ENCODE measurements at places on chromosomes 3 and 15.

GRCh38 chr3:57108684-57109083, 48.2 kb downstream of the SPATA12 start:
- no peak for DNase-seq

DNA sequence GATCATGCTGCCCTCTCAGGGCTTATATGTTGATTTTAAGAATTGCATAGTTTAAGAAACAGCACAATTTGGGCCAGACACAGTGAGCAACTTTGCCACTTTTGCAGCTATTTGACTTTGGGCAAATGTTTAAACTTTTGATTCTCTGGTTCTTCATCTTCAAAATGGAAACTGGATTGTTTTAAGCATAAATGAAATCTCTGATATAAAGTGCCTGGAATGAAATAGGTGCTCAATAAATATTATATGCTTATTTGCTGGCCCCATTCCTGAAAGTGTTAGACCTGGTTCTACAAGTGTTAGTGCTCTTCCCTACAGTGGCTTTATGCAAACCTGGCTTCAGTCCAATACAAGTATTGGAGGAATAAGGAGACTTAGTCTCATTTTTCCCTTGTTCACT, 33.1 kb upstream of the TSC22D2 start:
- no peak for DNase-seq

- no peak for DNase-seq
Observed at GRCh38 chr15:44199393-44199792, 4.3 kb upstream of the FRMD5 start.

DNA sequence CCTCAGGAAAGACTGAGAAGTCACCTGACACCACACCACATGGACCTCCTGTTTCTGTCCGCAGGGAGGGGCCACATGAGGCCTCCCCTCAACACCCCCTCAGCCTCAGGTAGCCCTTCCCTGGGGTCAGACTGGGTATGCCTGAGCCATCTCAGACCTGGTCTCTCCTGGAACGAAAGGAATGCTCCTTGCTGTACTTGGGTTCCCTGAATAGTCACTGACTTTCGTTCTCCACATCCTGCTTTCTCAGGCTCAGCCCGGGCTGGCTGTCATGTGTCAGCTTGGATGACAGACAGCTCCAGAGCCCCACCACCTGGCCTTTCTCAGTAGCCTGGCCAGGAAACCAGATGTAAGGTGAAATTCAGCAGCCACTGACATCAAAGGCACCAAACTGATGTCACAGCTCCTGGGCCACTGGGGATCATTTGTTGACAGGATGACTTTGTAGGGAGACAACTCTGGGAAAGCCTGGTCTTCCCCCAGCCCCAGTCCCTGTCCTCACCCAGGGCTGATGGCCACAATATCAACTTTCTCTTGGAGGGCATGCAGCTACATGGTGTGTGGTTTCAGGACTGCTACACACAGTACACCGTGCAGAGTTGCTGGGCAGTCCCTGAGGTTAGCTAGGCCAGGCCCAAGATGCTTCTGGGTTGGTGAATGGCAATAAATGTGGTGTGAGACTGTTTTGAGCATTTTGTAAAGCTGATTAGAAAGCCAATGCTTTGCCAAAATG, 141.4 kb upstream of the MRPS22 start:
- DNase-seq = peak; percentile 35

- DNase-seq = no peak
Observed at GRCh38 chr15:100997442-100997841, 78.3 kb downstream of the LRRK1 start.

DNA sequence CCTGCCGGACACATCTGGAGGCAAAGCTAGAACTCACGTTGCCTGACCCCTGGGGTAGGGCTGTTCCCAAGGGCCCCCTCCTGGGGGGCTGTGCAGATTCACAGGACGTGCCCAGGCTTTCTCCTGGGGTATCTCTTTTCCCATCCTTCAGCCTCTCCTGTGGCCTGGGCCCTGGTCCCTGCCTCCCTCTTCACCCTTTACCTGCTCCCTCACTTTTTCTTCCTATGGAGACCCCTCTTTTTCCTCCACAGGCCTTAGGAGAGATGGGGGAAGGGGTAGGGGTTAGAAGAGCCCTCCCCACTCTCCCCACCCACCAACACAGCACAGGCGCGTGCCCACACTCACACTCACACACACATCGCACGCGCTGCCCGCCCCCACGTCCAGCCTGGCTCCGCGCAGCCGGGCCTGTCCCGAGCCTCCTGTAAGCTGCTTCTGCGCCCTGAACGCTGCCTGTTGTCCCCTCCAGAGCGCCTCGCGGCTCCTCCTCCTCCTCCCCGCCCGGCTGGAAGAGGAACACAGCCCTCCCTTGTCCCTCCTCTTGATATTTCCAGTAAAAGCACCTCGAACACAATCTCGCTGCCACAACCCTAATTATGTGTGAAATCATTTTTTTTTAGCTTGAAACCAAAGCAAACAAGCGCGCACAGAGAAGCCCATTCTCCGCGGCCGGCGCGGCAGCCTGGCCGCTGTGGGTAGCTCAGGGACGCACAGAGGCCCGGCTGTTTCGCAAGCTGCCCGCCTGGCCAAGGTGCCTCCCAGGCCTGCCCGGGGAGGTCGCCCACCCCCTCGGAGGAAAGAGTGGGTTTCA, 33.9 kb upstream of the ACAN start:
- DNase-seq = no peak

DNA sequence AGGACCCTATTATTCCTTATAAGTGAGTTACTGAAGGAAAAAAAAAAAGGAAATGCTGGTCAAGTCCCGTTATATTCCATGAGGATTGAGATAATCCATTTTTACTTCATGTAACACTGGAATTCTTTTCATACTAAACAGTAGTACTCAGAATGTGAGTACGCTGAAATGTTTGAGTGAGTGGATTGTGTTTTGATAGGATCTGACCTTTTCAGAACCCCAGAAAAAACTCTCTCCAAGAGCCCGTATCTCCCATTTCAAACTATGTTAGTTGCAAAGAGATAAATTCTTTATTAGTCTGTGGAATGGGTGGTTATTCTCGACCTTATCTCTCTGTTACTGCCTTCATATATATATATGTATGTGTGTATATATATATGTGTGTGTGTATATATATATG, 2.5 kb upstream of the LPP start:
- no peak for DNase-seq

DNA sequence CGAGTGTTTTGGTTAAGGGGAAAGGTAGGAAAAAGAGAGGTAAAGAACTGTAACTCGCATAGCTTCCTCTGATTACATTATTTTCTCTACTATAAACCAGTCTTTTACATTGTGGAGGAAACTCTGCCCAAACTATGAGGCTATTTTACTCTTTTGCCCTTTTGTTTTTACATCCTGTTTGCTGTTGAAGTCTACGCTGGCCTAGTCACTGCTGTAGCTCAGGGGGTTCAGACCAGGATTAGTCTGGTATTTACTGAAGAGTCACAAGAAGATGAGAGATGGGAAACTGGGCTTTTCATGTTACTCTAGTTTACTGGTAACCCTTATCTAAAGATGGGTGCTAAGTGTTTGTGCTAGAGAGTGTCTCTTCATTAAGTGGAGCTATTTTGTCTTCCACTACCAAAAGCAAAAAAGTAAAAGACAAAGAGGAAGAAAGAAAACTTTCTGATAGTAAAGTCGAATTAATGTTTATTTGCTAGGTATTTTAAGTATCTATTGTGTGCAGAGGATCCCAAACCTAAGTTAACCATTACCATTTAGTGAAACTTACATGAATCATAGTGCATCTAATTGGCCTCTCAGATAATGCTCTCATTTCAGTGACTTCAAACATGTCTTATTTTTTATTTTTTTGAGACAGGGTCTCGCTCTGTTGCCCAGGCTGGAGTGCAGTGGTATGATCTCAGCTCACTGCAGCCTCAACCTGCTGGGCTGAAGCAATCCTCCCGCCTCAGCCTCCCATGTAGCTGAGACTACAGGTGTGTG, 10.9 kb downstream of the RARB start:
- no peak for DNase-seq

DNA sequence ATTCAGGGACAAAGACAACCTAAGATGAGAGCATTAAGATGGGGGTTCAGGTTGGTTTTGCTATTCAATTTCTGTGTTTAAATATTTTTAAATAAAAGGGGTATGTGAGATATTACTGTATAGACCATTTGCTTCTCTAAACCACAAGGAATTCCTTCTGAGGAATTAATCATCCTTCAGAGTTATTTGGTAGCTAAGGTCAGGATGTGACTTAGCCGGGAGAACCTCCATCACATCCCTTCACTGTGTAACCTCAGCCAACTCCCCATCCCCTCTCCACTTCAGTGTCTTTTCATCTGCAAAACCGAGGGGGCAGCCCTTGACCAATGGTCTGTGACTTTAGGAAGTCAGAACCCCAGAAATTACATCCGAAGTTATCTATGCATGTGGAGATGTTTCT, 48.7 kb upstream of the SKOR1 start:
- no peak for DNase-seq

DNA sequence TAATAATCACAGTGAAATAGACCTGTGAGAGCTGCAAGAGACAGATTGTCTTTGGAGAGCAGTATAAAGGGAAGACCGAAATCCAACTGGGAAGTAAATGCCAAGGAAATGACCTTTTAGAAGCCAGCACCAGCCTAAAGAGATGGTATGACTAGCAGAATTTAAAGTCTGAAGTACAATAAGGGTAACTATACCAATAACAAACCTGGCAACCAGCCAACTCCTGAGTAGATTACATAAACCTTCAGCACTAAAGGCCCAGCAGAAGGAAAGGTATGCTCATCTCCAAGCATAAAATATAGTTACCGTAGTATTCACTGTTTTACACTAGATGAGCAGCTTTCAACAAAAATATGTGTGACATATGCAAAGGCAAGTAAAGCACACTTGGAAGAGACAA, 155.1 kb upstream of the SATB1 start:
- no peak for DNase-seq

DNA sequence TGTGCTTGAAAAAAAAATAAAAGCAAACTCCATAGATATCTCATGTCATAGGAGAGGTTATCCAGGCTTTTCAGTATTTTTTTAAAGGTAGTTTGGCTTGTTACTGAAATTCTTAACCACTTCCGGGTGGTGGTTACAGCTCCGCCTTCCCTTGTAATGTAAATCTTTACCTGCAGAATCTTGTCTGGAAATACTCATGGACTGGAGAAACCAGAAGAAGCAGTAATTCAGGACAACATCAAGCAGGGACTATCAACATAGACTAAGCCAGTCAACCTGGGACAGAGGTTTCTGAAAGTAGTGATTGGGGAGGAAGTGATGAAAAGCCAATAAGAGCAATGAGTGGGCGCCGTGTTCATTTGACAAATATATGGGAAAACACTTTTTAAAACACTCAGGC, 78.9 kb upstream of the SKOR1 start:
- DNase-seq = no peak

GRCh38 chr3:3848923-3849275, 49.7 kb downstream of the LRRN1 start:
- no peak for DNase-seq

DNA sequence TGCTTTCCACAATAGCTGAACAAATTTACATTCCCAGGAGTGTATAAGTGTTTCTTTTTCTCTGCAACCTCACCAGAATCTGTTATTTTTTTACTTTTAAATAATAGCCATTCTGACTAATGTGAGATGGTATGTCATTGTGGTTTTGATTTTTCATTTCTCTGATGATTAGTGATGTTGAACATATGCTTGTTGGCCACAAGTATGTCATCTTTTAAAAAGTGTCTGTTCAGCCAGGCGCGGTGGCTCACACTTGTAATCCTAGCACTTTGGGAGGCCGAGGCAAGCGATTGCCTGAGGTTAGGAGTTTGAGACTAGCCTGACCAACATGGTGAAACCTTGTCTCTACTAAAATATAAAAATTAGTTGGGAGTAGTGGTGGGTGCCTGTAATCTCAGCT, 619.3 kb downstream of the SI start:
- no peak for DNase-seq

DNA sequence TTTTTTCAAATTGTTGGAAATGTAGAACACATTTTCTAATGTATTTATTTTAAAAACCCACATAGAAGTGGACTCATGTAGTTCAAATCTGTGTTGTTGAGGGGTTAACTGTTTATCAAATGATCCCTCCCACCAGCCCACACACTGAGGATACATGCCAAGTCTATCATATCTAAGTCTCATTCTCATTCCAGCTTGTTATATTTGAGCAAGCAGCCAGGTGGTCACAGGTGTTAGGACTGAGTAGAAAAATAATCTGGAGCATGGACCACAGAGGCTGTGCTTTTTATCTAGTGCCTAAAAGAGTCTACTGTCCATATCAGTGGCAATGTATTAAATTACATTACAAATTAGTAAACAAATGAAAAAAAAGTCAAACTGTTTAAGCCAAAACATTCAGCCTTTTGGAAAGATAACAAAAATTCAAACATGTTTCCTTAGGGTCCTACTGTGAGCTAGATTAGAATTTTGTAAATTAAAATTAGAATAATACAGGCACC, 20.7 kb upstream of the SPESP1 start:
- no peak for DNase-seq

DNA sequence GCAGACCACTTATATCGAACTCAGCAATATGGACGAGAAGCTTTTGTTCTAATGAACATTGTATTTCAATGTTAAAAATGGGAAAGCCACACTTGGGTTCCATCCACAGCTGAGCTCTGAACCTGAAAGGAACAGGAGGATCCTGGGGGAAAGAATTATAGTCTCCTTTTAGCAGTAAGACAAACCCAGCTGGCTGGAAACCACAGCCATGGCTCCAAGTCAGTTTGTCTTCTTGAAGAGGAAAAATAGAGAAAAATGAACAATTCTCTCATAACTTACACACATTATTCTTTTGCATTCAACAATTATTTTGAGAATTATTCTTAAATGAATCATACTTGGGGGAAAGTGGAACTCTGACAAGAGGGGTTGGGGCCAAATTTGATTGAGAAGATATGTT, 149.2 kb upstream of the VEPH1 start:
- no peak for DNase-seq

DNA sequence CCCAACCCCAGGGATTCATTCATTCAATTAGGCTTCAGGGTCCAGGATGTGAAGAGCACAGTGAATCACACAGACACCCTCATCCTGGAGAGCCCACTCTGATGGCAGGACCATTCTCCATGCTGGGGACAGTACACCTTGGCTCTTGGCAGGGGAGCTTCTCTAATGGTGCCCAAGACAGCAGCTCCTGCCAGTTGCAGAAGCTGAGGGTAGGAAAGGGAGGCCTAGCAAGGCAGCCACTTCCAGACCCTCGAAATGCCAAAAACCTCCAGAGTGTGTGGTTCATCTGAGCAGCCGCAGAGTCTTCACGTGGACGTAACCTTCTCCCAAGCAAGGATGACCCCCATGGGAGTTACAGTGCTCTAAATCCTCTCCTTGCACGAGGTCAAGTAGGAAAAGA, 186.2 kb downstream of the XXYLT1 start:
- no peak for DNase-seq

DNA sequence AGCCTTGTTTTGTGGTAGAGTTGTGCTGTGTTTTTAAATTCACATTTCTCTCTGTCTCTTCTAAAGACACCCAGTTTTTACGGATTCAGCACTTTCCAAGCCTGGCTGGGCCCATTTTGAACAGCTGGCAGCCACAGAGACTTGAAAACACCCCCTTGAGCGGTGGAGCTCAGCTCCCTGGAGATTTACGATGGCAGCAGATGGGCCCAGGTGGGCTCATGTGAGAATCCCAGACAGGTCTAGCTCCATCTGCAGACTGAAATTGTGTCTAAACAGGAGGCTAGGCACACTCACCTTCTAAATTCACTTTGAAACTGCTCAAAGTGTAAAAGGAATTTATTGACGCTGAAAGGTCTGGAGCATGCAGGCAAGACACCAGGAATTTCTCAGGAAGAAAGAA, 232.0 kb upstream of the HES1 start:
- no peak for DNase-seq

GRCh38 chr15:98142572-98142971, 182.1 kb downstream of the ARRDC4 start:
- DNase-seq = no peak

Measured in A549 (cell line).